ENCODE measurements at places on chromosomes 13 and 19.

GRCh38 chr19:474126-475078, 13.6 kb upstream of the SHC2 start:
- peak; percentile 56 for DNase-seq

GRCh38 chr19:16136185-16136999, 7.1 kb upstream of the HSH2D start:
- no peak for DNase-seq

DNA sequence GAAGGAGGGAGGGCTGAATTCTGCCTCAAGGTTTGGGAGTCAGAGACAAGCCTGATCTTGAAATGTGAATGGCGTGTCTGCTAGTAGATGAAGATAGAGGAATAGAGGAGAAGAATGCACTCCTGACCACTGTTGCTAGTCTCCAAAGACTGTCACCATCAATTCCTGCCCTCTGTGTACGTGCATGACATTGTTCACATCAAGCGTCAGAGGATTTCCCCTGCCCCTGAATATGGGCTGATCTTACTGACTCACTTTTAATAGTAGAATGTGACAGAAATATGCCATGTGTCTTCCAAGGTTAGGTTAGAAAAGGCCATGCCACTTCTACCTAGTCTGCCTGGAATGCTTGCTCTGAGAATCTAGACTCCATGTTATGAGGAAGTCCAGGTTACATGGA, 538.6 kb downstream of the DIAPH3 start:
- DNase-seq: no peak

DNA sequence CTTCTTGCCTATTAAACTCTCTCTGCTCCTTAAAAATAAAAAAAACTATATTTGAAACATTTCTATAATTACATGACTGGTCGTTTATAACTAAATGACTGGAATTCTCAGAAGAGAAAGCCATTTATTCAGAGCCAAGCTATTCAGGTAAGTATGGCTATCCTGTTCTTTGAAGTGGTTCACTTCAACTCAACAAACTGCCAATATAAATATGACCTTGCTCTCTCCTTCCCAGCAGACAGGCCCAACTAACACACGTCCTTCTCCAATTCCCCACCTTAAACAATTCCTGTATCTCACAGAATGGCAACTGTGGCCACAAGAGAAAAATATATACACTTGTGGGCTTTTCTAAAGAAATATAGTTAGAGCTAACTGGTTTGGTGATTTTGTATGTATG, 153.9 kb downstream of the MIPEP start:
- no peak for DNase-seq

DNA sequence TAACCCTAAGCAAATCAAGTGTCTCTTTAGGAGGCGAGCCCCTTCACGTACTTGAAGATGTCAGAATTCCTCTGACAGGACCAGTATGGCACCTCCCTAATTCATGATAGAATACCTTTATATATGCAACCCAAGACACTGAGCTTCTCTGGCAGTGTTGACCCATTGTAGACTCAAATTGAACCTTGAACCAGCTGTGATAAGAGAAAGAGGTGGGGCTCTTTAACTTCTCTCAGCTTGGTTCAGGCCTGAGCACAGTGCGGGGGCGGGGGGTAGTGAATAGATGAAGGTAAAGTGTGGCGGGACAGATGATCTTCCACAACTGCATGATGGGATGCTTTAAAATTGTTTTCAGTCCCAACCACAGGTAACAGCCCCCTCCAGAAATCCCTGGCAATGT, 12.1 kb downstream of the MBNL2 start:
- DNase-seq: peak; percentile 31

- peak; percentile 12 for DNase-seq
These were observed 433.7 kb downstream of the DIAPH3 start for GRCh38 chr13:59730026-59730425.

- DNase-seq: no peak
These were observed 293.2 kb downstream of the EFNB2 start for GRCh38 chr13:106241974-106242953.

DNA sequence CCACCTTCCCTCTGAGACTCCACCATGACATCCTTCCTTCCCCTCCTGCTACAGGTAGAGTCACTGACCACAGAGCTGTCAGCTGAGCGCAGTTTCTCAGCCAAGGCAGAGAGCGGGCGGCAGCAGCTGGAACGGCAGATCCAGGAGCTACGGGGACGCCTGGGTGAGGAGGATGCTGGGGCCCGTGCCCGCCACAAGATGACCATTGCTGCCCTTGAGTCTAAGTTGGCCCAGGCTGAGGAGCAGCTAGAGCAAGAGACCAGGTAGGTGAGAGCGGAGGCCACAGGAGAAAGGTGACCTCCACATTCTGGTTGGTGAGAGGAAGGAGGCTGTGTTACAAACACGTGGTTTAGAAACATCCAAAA, 27.6 kb downstream of the KCNC3 start:
- no peak for DNase-seq

DNA sequence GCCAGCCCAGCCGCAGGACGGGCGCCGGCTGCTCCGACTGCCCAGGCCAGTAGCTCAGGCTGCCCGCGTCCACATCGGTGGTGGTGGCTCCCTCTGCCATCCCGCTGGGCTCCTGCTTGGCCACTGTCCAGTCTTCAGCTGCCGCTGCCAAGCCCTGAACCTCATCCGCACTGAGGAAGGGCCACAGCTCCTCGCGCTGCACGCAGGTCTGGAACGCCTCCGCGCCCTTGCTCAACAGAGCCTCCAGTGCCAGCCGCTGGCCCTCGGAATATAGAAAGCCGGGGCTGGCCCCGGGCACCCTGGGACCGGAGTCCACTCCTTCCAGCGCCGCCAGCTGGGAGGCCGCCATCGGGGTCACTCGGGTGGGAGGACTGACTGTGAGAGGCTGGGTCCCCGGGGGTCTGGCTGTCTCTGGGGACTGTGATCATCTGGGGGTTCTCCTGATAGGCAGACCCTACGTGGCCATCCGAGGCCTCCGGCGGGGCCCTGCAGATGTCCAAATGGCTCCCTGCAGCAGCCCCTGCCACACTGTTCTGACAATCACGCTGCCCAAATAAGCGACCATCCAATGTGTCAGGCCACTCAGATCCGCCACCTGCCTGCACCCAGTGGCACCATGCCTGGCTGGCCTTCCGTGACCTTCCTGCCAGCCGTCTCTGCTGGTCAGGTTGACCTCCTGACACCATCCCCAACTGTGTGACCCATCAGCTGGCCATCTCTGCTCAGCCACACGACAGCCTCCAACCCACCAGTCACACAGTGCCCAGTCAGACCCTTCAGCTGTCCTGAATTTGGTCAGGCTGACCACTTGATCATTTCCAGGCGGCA, 1.6 kb downstream of the FAM83E start:
- peak; percentile 74 for DNase-seq

GRCh38 chr13:94800423-94800822, 88.1 kb upstream of the SOX21 start:
- no peak for DNase-seq

GRCh38 chr13:20301015-20301402, 68.9 kb upstream of the GJB6 start:
- DNase-seq: no peak

- no peak for DNase-seq
These were observed 18.1 kb downstream of the TUBGCP3 start for GRCh38 chr13:112569821-112570220.

- no peak for DNase-seq
These were observed 14.4 kb downstream of the UBXN6 start for GRCh38 chr19:4443188-4443587.

- DNase-seq: no peak
These were observed 230.6 kb upstream of the DACH1 start for GRCh38 chr13:72097568-72097967.

DNA sequence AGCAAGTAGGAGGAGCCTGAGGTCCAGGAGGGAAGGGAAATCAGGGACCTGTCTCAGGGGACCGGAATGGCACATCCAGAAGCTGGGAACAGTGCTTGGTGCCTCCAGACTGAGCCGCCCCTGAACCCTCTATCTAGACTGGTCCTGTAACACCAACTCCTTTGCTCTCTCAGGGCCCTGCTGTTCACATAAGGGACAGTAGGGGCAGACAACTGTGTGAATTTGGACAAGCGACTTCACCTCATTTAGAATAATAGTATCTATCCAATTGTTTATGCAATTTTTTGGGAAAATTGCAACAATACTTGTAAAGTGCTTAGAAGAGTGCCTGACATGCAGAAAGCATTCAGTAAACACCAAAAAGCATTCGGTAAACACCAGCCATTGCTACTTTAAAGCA, 14.0 kb downstream of the SYMPK start:
- no peak for DNase-seq

DNA sequence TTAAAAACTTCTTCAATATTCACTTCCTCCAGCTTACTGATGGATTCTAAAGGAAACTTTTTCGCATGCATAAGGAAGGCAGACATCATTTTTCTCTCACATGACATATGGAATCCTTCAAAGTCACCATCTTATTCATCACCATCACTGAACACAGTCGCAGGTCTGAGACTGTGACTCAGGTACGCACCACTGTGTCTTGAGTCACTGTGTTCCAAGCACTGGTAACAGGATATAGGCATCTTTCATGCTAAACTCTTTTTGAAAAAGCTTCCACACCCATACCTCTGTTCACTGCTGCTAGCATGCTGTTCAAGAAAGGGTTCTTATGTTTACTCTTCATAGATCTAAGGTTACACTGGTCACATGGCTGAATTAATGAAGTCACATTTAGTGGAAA, 67.0 kb upstream of the SIAH3 start:
- DNase-seq: no peak

DNA sequence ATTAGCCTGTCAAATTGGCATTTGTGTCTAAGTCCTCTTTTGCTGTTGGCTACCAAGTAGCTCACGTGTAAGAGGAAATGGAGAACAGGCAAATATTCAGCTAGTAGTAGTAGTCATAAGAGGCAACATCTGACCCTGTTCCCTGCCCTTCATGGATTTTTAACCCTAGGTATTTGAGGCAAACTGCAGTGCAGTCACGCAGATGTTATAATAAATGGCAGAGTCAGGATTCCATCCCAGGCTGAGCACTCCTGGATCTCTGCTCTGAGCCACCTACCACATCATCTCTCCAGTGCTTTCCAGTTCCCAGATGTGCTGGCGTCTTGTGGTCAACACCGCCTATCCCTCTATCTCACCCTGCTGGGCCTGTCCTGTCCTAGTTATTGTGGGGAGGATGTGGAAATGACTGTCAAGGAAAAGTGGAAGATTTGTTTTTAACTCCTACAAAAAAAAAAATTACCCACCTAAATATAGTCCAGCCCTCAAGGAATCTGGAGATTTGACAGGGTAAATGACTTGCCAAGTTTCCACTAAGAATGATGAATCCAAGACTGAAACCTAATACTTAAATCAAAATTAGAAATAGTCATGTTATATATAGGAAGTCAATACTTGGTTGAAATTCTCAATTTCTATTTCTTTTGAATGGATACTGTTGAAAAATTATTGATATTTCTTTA, 322.9 kb downstream of the GPC6 start:
- DNase-seq: no peak

DNA sequence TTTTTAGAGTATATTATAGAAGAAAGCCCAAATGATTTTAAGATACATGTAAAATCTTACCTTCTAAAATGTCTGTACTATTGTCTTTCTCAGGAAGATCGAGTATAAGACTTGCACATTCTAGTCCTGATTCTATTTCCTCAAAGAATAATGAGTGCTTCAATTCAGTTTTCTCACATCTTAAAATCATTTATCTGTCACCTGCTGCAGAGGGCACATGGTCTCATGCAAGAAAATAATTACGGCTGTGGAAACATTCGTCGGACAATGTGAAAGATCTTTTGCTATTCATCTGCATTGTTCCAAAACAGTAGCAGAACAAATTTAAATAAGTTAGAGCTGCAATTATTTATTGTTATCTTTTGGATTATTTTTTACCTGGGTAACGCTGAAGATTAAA, 1403.5 kb downstream of the PCDH9 start:
- no peak for DNase-seq

DNA sequence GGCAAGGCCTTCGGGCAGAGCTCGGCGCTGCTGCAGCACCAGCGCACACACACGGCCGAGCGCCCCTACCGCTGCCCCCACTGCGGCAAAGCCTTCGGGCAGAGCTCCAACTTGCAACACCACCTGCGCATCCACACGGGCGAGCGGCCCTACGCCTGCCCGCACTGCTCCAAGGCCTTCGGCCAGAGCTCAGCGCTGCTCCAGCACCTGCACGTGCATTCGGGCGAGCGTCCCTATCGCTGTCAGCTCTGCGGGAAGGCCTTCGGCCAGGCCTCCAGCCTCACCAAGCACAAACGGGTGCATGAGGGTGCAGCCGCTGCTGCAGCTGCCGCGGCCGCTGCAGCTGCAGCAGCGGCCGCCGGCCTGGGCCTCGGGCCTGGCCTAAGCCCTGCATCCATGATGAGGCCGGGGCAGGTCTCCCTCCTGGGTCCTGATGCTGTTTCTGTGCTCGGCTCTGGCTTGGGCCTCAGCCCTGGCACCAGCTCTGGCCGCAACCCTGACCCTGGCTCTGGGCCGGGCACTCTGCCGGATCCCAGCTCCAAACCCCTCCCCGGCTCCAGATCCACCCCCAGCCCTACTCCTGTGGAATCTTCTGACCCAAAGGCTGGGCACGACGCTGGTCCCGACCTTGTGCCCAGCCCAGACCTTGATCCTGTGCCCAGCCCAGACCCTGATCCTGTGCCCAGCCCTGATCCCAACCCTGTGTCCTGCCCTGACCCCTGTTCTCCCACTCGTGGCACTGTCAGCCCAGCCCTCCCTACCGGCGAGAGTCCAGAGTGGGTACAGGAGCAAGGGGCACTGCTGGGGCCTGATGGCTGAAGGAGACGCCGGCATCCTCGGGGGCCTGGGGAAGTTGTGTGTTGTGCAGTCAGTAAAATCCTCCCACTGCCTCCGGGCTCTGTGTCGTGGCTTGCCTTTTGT, 2.0 kb upstream of the MCOLN1 start:
- DNase-seq: peak; percentile 55

- no peak for DNase-seq
These were observed 16.1 kb downstream of the LGALS16 start for GRCh38 chr19:39671739-39672363.

DNA sequence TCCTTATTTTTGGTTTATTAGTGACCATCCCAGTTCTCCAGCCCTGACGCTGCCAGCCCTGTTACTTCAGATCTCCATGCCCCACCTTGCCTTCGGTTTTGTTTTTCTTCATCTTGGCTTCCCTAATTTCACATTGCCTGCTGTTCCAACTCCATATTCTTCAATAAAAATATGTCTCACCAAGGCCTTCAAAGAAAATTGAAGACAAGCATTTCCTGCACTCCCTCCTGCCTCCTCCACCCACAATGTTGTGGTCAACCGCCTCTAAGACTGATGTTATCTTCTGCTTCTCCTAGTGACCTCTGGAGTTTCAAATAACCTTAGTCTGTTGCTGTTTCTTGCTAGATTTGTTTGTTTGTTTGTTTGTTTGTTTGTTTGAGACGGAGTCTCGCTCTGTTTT, 14.6 kb downstream of the PLD3 start:
- DNase-seq: no peak

Measured in right cardiac atrium (tissue), 5 donors.